GM13976 (cell line): ENCODE measurements at places on chromosomes 4 and X.
A peak's percentile ranks its signal among the peaks of the same experiment; 100 is the strongest.

DNA sequence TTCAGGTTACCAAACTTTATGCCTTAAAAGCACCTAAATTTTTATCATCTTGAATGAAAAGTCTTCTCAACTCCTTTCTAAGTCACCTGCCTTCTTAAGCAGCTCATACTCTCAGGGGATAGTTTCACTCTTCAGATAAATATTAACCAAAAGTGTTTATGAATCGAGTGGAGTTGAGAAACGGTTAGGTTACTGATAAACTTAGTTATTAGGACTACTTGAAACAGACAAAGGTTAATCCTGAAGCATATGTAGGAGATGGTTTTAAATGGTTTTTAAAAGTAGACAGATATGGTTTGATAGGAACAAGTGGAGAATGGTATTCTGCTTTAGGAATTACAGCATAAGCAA lies 32.8 kb downstream of the CLDN22 start:
- DNase-seq: no peak

GRCh38 chr4:8591626-8592365 lies 769 bp upstream of the CPZ start:
- no peak for DNase-seq

DNA sequence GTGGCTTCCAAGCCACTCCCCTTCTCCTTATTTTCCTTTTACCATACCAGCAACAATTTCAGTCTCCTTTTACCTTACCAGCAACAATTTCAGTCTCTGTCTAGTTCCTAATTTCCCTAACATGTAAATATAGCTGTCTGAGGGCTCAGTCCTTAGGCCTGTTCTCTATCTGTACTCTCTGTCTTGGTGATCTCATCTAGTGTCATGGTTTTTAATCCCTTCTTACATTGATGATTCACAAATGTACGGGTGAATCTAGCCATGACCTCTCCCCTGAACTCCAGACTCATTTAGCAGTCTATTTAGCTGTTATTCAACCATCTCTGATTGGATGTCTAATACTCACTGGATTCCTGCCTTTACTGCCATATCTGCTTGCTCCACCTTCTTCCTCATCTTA lies 7.2 kb downstream of the IL15 start:
- no peak for DNase-seq

- DNase-seq: peak; percentile 50
Observed at GRCh38 chr4:164935363-164935762, 42.1 kb downstream of the TRIM61 start.

- peak; percentile 45 for DNase-seq
Observed at GRCh38 chr4:143417679-143418403, 81.2 kb downstream of the GAB1 start.

DNA sequence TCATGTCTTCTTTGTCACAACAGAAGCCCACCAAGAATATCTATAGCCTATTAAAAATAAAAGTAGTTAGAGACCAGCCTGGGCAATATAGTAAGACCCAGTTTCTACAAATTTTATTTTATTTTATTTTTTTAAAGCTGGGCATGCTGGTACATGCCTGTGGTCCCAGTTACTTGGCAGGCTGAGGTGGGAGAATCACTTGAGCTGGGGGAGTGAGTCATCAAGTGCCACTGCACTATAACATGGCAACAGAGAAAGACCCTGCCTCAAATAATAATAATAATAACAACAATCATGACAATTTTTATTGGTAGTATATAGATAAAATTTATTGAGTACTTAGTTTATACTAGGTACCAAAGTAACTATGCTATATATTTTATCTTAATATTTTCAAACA lies 93.0 kb upstream of the NPFFR2 start:
- no peak for DNase-seq

DNA sequence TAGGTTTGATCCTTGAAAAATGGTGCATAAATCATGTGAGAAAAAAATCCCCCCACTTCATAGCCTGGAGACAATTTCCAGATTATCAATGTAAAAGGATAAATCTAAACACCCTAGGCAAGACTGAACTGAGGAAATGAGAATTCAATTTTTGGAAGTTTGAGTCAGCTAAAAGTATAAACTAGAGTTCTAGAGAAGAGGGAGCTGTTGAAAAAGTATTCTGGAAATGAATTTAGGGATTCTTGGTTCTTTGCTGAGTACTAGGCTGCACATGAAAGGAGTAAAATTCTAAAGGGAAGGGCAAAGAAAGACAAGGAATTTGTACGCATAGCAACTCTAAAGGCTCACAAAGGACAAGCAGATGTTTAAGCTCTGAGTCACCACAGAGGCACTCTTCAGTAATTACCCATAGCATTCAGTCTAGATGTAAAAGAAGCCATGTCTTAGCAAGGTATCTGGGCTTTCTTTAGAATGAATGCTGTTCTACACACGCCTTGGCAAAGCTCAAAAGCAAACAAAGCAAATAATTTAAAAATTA lies 896.5 kb downstream of the PDHA2 start:
- DNase-seq: no peak

GRCh38 chr4:6855692-6856297 lies 53.8 kb upstream of the TBC1D14 start:
- peak; percentile 64 for DNase-seq

GRCh38 chrX:4805502-4805901 lies 1092.1 kb upstream of the PRKX start:
- no peak for DNase-seq

DNA sequence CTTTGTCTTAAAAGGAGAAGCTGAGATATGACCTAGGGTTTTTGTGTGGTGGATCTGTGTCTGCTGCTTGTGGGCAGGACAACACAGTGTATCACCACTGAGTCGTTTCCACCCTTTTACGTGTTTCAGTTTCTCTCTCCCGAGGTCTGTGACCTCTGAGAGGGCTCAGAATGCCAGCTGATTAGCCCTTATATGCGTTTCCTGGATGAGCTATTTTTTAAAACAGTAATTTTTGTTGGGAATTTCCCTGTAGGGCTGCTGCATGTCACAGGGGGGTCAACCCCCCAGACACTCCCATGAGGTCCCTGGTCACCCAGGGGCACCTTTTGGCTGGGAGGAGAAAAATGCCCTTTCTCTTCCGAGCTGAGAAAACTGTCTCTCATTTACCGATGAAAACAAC lies 170.4 kb upstream of the CASK start:
- no peak for DNase-seq

DNA sequence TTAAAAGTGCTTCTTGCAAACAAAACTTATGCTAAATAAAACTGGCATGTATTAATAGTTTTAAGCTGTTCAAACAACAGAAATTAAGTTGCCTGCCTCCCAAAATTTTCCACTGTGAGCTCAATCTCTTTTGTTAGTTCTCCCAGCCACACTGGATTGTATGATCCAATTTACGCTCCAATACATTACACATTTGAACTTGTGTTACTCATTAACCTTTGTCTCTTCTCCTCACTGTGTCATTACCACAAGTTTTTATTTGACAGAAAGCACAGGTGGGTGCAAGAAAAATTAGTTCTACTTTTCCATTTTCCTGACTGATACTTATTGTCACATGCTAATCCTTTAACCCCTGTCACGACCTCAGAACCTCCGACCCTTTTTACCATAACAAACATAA lies 55.5 kb downstream of the SHISA3 start:
- no peak for DNase-seq

GRCh38 chrX:108245462-108245861 lies 153.9 kb downstream of the ATG4A start:
- no peak for DNase-seq

- DNase-seq: no peak
Observed at GRCh38 chrX:125439194-125439849, 119.7 kb downstream of the TEX13C start.

GRCh38 chr4:89026542-89026941 lies 30.4 kb downstream of the FAM13A start:
- DNase-seq: no peak

DNA sequence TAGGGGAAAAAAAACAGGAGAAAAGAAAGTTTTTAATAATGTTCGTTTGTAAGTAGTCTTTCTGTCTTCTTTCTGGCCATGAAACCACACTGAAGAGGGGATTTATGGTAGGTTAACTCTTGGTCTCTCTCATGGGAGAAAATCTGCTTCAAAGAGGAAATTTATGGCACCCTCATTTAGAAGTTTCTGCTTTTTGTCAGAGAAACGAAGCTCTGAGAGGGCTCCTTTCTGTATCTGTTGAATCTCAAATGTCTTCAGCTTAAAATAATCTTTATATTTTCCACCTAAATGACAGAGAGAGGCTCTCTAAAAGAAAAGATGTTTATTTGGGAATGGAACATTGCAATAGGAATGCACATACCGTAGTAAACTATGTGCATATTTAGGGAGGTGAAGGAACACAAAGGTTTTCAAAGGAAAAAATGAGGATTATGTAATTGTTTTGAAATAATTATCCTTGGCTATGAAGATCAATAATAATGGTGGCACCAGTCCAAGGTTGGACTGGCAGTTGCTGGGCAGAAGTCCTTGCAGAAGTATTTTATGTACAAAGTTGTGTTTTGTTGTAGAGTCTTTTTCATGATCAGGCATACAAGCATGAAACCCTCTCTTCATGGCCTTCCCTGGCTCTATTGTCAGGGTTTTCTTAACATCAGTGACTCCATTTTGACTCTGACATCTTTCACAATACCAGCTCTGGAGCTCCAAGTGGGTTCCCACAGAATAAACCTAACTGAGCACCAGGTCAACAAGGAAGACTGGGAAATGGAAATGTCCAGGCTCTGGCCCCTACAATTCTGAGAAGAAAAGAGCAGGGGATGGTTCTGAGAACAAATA lies 53.0 kb upstream of the HPSE start:
- DNase-seq: no peak

DNA sequence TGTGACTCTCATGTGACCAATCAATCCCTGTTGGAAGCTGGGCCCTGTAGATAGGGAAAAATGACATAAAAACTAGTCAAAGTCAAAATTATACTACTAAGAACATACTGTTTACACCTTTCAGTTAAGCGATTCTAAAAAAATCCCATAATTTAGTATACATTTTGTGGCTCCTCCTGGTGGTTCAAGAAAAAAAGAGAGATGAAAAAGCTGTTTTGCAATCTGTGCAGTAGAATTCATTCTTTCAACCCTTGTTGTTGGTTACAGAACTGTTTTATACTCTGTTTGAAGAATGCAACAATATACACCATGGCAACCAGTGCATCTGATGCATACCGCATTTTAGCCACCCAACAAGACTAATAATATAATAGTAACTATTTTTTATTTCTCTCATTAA lies 66.8 kb upstream of the ANK2 start:
- DNase-seq: no peak

DNA sequence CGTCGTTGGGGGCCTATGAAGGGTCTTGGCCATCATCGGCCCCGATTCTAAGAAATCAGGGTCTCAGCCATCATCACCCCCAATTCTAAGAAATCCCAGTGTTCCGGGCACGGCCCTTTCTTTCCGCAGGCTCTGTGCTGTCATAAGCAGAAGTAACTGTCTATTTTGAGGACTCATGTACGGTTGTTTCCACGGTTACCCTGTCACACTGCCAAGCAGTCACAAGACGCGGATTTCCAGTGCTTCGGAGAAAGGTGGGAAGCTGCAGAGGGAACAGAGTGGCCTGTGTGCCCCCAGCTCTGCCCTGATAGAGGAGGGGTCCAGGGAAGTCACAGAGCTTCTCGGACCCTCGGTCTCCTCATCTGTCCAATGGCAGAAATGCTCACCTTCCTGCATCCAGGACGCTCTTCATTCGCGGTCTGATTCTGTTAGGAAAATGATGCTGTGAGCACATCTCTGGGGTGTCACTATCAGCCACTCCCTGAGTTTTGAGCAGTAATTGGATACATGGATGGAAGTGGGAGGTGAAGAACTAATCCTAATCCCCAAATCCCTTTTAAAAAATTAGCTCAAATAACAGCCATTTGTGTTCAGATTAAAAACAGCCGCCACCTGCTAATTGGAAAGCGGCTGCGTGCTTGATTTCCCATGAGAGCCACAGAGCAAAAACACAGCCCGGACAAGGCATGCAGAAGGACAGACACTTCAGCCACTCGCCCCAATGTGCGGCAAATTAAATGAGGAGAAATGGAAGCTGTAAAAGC lies 73.1 kb downstream of the WFS1 start:
- DNase-seq: no peak

DNA sequence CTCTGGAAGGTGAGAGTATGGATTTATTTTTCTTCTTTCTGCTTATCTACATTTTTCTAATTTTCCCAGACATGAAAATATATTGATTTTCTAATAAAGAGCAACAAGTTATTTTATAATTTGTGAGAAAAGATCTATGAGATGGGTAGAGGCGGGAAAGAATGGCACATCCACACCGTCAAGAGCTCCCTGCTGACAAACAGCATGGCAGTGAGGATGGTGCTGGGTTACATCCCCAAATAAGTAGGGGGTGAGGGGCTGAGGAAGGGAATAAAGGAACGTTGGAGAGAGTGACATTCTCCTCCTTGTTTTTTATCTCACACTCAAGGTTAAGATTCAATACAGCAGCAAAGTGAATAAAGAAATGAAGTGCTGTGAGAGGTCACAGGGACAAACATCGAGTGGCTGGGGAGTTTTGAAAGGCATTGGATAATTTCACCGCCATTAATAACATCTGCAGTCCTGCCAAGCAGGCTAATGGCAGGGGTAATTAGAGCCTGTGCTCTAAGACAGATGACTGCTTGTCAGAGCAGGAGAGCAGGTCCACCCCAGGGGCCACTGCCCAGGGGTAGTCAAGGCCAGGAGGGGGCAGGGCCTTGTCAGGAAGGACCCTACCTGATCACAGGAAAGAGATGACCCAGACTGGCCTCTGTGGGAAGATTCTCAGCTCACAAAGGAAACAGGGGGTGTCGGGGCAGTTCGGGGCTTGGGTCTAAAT lies 323.8 kb downstream of the FBXW7 start:
- no peak for DNase-seq

- no peak for DNase-seq
Observed at GRCh38 chr4:24840362-24840761, 45.0 kb downstream of the SOD3 start.

DNA sequence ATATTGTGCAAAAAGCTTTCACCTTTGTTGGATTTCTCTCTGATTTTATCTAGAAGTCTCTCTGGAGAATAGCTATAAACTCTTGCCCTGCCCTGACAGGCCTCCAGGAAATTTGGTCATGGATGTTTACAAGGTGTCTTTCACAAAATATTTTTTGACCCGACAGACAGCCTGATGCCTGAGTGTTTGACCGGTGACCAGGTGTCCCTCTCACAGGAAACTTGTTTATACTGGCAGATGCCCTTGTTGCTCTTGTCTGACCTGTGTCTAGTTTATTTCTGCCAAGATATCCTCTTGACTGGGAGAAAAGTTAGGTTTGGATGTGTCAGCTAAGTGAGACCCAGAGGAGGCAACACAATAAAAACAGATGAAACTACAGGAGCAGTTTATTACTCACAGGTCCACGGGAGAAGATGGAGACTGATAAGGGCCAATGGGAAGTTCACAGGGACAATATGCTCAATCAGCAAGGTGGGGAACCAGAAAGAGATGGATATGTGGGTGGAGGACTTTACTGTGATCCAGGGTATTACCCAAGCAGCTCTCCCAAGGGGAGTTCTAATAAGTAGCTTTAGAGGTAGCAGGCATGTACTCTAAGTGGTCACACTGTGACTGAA lies 243.3 kb downstream of the ARAP2 start:
- no peak for DNase-seq

- no peak for DNase-seq
Observed at GRCh38 chrX:100750883-100751282, 19.0 kb upstream of the SYTL4 start.
